Inflammatory macrophage (primary cell): ENCODE measurements at places on chromosomes 7 and 10.
A peak's percentile ranks its signal among the peaks of the same experiment; 100 is the strongest.

- DNase-seq, result no peak
Observed at GRCh38 chr10:129055986-129056385, 411.1 kb upstream of the MGMT start.

GRCh38 chr10:15879058-15879457 lies 18.8 kb upstream of the MINDY3 start:
- peak; percentile 47 for DNase-seq

- no peak for DNase-seq
Observed at GRCh38 chr10:60835049-60835448, 56.8 kb downstream of the CDK1 start.

GRCh38 chr7:2019711-2020511 lies 212.8 kb downstream of the MAD1L1 start:
- peak; percentile 97 for DNase-seq

DNA sequence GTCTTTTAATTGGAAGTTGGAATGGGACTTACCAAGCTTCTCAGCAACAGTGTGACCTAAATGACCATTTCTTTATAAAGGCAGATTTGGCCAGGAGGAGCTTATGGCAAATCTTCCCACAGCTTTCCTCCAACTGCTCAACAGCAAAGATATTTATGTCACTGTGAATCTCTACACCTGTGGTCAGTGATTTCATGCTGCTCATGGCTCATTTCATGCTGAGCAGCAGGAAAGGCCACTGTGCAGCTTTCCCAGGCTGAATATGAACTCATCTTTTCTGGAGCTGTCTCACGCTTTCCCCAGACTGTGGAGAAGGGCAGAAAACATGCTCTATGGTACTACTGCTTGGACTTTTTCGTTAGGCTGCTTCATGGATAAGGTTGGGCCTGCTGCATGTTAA lies 29.8 kb downstream of the CALCR start:
- no peak for DNase-seq

DNA sequence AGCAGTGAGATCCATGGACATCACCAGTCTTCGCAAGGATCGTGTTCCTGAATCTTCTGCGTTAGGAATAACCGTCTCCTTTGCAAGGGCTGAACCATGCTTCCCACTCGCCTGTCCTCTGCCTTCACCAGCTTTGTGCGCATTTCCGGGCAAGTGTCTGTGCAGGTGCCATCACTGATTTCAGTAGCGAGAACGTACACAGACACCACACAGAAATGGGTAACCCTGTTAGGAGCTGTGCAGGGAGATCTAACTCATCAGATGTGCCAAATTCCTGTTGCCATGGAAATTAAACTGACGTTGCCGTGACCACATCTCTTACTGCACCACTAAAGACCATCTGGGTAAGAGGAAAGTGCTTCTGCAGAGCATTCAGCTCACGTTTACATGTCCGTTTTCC lies 146.3 kb downstream of the DIP2C start:
- DNase-seq, result no peak

- DNase-seq, result peak; percentile 86
Observed at GRCh38 chr10:69088801-69089501, 1.0 kb downstream of the SRGN start.
